ENCODE measurements at places on chromosomes 13 and 19.

GRCh38 chr13:33870046-33870668 is 52.2 kb downstream of the RFC3 start:
- DNase-seq, result no peak

DNA sequence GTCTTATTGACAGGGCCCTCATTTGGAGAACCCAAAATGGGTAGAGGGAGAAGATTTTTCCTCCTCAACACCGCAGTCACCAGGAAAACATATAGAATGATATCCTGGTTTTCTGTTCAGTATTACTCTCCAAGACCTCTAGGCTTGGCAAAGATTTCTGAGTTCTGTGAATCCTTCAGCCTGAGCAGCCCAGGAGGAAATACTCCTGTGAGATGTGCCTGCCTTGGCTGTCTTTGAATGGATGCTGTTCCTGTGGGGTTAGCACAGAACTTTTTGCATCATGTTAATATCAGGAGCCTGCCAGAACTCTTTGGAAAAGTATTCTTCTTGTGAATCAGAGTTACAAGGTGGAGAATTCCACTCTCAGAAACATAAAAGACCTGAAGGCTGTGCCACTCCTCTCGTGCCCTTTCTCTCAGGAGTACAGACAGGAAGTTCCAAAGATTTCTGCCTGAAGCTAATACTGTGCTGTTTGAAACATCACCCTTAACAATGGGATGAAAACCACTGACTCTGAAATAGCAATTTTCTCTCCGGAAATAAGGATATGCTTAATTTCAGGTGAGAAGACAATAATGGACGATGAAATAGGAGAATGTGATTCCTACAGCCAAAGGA is 520.1 kb upstream of the NBEA start:
- no peak for DNase-seq

DNA sequence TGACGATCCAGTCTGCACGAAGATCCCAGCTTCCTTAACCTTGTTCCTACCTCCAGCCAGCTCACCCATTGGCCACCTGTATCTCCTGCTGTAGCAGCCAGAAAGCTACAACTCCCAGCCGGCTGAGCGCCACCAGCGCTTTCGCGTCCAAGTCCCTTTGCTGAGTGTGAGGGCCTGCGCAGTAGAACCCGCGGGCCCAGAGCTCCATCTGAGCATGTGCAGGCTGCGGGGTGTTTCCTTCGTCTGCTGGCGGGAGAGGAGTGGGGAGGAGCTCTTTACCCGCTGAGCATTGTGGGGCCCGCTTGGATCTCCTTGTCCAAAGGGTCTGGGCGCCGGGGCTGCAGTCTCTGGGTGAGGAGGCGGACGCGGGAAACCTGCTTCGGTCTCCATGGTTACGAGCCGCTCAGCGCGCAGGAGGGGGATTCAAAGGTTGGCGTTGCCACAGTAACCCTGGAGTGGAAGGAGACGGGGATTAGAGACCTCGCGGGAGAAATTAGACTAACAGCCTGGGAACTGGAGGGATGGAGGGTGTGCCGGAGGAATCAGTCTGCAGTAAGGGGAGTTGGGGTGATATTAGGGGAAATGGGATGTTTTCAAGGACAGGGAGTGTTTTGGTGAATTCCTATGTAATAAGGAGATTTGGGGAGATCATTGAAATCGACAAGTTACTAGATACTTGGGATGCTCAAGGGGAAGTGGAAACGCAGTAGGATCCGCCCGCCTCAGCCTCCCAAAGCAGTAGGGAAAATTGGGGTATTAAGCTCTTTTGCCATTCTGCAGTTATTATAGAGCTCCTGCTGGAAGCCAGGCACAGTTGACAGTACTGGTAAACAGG is 33.5 kb downstream of the ZSWIM9 start:
- peak; percentile 71 for DNase-seq

DNA sequence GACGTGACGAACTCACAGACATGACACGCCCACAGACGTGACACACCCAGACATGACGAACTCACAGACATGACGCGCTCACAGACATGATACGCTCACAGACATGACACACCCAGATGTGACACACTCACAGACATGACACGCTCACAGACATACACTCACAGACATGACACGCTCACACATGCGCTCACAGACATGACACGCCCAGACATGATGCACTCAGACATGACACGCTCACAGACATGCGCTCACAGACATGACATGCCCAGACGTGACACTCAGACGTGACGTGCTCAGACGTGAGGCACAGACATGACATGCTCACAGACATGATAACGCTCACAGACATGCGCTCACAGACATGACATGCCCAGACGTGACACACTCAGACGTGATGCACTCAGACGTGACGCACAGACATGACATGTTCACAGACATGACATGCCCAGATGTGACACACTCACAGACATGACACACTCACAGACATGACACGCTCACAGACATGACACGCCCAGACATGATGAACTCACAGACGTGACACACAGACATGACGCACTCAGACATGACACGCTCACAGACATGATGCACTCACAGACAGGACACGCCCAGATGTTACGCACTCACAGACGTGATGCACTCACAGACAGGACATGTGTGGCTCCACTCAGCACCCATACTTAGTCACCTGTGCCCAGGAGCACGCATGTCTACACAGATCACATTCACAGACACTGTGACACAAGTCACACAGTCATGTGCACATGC is 8.1 kb downstream of the ERFL start:
- no peak for DNase-seq

DNA sequence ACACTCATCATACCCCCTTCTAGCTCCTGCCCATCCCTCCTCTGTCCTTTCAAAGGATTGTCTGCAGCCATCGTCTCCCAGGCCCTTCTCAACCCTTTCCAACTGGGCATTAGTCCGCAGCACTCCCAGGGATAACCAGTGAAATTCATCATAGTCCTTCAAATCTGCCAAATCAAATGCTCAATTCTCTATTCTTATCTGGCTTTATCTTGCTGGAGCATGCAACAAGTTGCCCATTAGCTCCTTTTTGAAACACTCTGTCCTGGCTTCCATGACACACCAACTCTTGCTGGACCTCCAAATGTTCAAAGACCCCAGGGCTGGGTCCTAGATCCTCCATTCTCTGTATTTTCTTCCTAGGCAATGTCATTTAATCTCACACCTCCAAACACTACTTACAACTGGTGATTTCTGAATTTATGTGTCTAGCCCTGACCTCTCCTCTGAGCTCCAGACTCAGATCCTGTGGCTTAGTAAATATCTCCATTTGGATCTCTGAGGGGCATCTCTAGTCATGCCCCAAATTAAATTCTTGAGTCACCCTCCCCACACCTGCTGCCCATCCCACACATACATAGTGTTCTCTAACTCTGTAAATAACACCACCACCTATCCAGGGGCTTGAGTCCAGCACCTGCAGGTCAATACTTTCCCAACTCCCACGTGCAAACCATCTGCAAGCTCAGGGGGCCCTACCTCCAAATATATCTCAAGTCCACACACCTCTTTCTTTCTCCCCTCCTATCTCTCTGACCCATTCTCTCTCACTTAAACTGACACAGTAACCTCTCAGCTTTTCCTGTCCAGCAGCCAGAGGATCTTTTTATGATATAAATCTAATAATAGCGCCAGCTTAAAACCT is 9.1 kb upstream of the ANKRD10 start:
- DNase-seq, result no peak

GRCh38 chr13:20714563-20715329 is 11.2 kb downstream of the IL17D start:
- no peak for DNase-seq

- DNase-seq, result no peak
Observed at GRCh38 chr13:80430561-80430960, 89.6 kb upstream of the SPRY2 start.

DNA sequence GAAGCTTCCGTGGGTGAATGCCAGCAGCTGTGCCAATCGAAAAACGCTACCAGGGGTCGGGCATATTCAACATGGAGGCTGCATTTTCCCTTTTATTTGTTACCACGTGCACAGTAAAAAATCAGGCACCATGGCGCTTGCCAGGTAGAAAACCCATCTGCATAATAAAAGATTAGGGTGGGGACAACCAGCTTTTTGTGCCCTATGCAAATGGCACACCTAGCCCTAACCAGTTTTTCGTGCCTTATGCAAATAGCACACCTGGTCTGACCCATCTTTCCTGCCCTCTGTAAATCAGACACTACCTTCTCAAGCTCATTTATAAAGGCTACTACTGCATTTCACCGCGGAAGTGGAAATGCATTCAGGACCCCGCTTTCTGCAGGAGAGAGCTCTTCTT is 62.1 kb upstream of the FREM2 start:
- DNase-seq, result no peak

- no peak for DNase-seq
Observed at GRCh38 chr19:46256855-46257254, 27.3 kb downstream of the IGFL1 start.

- no peak for DNase-seq
Observed at GRCh38 chr13:66969291-66969690, 260.8 kb downstream of the PCDH9 start.

DNA sequence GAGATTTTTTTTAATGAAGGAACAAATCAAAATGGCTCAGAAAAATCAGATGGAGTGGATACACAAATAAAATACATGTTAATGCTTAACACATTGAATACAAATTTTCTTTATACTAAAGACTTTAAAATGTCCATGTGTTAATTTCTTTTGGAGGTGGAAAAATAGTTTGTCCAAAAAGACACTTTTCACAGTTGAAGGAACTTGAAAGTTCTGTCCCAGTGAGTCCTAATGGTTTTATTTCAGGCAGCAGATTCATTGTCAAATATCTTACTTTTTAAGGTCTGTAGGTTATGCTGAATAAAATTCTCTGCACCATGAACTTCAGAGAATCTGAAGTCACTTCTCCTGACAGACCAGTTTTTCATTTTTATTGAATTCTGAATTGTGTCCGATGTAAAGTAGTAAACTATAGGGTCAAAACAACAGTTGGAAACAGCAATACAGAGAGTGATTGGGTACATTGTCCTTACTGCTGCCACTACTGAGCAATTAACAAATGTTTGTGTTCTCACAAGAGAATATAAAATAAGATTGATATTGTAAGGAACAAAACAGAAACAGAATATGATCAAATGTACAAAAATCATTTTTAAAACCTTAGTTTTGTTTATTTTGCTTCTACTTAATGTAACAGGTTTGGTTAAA is 1.6 kb downstream of the LPAR6 start:
- DNase-seq, result no peak
